Aorta (tissue), 5 donors: ENCODE measurements at places on chromosomes 5 and 9. TPM values are rescaled to one million over a fixed set of nuclear protein-coding genes. Genes with fewer than 3 reads are reported as not detected.

GRCh38 chr5:180860273-180860886 lies 696 bp downstream of the ZFP62 start:
- H3K27ac ChIP-seq: no peak overlapping the region
- peak; percentile 50 for DNase-seq
- no peaks in the 10 kb centered on the region for H3K36me3 ChIP-seq
- H3K4me1 ChIP-seq: no peaks in the 10 kb centered on the region
- peak overlapping the region; percentile 29 for H3K4me3 ChIP-seq

DNA sequence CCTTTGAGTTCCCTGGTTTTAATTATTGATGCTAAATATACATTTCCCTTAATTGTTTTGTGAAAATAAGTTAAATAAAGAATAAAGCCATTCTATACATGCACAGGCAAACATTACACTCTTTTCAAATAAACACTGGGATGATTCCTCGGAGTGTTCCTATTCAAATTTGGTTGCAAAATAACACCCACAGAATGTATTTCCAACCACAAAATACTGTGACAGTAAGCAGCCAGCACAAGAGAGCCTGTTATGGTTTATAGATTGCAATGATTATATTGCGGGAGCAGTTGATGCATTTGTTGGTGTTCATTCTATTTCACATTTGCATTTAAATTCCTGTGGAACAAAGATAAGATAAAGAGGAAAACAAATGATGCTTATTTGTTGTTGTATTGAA lies 632.6 kb upstream of the WWC1 start:
- H3K36me3 ChIP-seq: no peaks in the 10 kb centered on the region
- H3K27me3 ChIP-seq: no peaks in the 10 kb centered on the region
- no peak overlapping the region for H3K4me3 ChIP-seq
- H3K4me1 ChIP-seq: no peaks in the 10 kb centered on the region

DNA sequence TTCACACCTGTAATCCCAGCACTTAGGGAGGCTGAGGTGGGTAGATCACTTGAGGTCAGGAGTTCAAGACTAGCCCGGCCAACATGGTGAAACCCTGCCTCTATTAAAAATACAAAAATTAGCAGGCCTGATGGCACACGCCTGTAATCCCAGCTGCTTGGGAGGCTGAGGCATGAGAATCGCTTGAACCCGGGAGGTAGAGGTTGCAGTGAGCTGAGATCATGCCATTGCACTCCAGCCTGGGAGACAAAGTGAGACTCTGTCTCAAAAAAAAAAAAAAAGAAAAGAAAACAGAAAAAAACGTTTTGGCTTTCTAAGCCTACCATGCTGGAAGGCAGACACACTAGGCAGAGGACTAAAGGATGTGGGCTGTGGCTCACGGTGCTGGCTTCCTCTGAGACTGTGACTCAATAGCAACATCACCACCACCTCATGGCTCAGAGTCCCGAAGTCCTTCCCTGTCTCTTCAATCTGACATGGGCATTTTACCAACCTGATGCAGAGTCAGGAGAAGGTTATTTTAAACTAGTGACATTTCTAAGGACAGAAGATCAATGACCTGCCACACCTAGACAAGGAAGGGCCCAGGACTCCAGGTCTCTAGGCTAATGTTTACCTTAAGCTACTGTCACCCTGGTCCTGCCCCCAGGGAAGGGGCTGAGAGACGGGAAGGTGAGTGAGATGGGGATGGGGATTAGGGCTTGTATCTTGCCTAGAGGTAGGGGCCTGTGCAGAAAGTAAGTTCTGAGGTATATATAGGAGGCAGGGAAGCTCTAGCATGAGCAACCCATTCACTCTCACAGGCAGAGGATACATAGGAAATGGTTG lies 3.7 kb downstream of the ECSCR start:
- no peaks in the 10 kb centered on the region for H3K36me3 ChIP-seq
- peak; percentile 70 for DNase-seq
- H3K4me1 ChIP-seq: no peaks in the 10 kb centered on the region
- no peak overlapping the region for H3K27ac ChIP-seq

DNA sequence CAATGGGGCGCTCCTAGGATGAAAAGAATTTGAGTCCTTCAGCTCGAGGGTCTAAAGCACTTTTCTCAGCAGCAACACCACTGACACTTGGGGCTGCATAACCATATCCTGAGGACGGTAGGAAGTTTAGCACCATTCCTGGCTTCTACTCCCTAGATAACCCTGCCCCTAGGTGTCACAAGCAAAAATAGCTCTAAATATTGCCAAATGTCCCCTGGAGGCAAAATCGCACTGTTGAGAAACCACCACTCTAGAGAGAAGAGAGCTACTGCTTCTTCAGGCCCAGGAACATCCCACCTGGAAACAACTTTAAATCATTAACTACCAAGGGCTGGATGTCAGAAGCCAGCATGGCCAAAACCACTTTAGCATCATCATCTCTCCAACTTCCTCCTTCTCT lies 29.8 kb downstream of the MYO10 start:
- no peak overlapping the region for H3K27ac ChIP-seq
- no peak for DNase-seq
- no peak overlapping the region for H3K4me3 ChIP-seq
- no peaks in the 10 kb centered on the region for H3K27me3 ChIP-seq

PPP3R2 gene
- not detected for total RNA-seq
